ENCODE measurements at places on chromosomes 2 and 18.
A peak's percentile ranks its signal among the peaks of the same experiment; 100 is the strongest.

DNA sequence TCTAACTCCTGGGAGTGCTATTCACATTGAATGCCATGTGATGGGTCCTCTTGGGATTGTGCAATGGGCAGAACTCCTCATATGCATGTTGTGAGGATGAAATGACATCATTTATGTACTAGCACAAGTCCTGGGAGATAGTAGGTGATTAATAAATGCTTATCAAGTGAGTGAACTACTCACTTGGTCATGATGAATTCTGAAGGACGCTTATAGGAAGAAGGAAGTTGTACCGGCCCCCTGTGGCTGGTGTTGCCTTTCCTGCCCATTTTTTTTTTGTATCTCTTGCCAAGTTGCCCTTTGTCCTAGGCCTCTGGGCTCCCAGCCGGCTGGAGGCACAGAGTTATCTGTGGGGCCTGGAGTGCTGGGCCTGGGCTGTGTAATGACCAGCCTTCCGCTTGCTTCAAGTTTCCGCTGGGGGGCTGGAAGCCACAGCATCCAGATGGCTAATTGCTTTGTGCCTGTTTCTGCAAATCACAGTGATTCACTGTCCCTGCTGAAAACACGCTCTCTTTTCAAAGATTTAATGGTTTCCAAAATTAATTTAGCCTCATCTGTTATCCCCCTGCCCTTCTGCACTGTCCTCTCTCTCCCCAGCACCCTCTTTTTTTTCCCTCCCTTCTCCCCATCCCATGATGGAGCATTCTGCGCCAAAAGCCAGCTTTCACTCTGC, 33.7 kb upstream of the MRPL33 start:
- no peak for DNase-seq

DNA sequence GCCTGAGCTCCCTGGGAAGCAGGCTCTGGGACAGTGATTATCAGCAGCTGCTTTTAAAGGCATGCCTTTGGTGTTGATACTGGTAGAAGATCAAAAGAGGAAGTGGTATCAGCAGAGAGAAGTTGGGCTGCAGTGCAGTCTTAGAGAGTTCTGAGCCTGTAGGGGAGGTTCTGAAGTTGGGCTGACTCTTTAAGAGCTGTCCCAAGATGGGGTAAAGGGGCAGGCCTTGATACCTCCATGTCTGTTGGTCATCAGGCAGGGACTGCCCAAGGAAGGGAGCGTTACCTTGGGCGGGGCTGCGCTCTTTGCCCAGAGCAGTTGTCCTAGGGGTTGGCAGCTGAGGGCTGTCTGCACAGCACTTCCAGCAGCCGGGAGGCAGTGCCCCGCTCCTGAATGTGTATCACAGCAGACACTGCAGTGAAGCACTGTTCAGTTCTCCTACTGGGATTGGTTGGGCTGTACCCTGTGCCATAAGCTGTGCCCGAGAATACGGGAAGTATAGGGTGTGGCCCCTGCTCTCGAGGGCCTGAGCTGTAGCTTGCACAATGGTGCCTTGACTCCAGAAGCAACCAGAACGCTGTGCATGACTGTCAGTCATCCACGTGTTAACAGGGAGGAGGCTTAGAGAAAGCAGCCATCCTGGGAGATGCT, 177.0 kb downstream of the CTIF start:
- DNase-seq: no peak

GRCh38 chr2:219616550-219616949, 10.9 kb upstream of the SLC4A3 start:
- DNase-seq: no peak

- DNase-seq: no peak
Measured at GRCh38 chr2:187136646-187137045, 287.7 kb upstream of the ZSWIM2 start.

GRCh38 chr2:2674831-2675230, 343.8 kb upstream of the MYT1L start:
- DNase-seq: no peak

- no peak for DNase-seq
Measured at GRCh38 chr2:71422786-71423185, 30.6 kb upstream of the DYSF start.

DNA sequence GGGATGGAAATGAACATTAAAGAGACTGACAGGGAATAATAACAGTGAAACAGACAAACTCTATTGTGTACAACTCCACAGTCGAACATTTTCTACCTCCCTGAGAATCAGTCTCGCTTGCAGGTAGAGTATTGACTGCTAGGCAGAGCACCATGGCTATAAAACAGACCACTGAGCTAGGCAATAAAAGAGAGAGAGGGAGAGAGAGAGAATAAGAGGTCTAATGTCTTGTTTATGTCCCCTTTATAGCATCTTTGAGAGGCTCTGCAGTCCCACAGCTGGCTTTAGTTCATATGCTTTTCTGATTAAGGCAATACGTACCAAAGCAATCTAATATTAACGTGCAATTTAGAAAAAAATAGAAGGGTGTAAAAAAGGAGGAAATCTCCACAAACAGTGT, 652.6 kb downstream of the NRXN1 start:
- DNase-seq: no peak

GRCh38 chr2:8378016-8378810, 303.6 kb upstream of the ID2 start:
- DNase-seq: no peak

- no peak for DNase-seq
Measured at GRCh38 chr18:24791751-24792545, 331.5 kb downstream of the HRH4 start.

DNA sequence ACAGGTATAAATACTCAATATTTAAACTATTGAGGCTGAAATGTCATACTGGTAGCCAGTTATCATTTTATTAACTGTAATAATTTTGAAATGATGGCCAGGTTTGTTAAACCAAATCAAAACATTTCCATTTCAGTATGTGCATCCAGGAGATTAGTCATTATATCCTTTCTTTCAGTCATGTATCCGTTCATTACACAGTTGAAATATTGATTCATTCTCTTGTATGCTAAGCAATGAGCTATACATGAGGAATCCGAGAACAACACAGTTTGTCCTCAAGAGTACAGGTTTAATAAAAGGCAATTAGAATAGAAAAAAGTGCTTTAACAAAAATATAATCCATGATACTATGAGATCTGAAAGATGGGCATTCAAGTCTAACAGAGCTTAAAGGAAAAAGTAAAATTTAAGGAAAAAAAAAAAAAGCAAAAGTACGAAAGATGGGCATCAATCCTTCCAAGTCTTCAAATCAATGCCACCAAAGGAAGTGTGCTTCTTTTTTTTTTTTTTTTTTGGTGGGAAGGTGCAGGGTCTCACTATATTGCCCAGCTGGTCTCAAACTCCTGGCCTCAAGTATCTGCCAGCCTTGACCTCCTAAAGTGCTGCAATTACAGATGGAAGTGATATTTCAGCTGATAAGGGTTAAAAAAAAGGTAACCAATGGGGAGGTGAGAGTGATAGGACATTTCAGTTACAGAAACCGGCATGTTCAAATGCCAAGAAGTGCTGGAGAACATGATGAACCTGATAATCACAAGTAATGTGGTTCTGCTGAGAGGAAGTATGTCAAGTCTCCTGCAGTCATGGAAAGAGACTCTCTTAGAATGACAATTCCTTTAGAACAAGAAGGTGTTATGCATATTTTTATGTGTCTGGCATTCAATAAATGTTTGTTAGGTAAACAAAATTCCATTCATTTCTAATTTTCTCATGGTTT, 35.8 kb downstream of the PUM2 start:
- DNase-seq: no peak

DNA sequence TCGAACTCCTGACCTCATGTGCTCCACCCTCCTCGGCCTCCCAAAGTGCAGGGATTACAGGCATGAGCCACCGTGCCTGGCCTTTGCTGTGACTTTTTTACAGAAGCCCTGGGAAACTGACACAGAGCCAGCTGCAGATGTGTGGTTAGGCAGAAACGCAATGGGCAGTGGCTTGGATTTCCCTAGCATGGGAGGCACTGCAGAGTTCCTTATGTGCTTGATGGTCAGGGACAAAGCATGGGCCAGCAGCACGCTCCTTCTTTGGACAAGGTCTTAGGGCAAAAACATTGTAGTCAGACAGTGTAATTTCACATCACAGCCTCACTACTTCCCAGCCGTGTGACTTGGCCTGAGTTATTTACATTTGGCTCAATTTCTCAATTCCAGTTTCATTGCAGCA, 153.9 kb downstream of the RNF144A start:
- DNase-seq: no peak

- DNase-seq: no peak
Measured at GRCh38 chr2:214574084-214574781, 163.4 kb downstream of the VWC2L start.

GRCh38 chr18:36536426-36536825, 238.9 kb downstream of the FHOD3 start:
- no peak for DNase-seq

DNA sequence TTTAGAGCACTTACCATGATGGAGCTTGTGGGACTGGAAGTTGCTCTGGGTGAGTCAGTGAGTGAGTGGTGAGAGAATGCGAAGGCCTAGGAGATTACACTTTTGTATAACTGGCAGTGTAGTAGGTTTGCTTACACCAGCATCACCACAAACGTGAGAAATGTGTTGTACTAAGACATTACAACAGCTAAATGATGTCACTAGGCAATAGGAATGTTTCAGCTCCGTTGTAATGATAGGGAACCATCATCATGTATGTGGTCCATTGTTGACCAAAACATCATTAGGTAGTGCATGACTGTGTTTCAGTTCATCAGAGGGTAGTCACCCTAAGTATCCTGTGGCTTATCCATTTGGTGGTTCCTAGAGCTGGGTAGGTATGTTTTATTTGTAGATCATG, 11.9 kb downstream of the ZNF407 start:
- no peak for DNase-seq

- DNase-seq: peak; percentile 19
Measured at GRCh38 chr2:224584785-224585210, 365 bp downstream of the CUL3 start.

DNA sequence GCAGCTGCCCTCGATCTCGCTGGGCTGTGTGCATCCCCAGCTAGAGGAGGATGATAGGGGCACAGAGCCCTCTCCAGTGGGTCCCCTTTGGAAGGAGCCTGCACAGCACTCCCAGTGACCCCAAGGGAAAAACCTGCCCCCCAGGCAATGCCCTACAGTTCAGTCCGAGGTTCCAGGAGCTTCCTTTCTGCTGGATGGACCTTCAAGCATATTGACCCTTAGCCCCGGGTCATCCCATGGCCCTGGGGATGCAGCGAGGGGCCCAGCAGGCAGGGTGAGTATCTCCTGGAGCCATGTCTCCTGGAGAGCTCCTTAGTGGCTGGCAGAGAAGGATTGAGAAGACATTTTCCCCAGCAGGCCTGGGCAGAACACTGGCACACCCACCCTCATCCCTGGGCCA, 45.4 kb upstream of the CTDP1 start:
- DNase-seq: no peak

DNA sequence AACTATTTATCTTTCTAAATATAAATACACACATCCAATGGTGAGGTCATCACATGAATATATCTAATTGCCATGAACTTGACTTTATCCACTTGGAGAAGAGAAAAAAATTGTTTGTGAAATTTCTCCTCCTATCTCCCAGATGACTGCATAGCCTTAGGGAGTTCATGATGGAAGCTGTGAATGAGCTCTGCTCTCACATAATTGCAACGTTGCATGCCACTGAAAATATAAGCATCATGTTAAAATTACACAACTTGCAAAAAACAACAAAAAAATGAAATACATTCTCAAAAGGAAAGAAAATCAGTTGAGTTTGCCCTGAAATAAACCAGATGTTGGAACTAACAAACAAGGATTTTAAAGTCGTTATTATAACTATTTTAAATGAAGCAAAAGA, 50.6 kb upstream of the OSR1 start:
- no peak for DNase-seq

- no peak for DNase-seq
Measured at GRCh38 chr2:118737684-118738083, 109.8 kb downstream of the EN1 start.

DNA sequence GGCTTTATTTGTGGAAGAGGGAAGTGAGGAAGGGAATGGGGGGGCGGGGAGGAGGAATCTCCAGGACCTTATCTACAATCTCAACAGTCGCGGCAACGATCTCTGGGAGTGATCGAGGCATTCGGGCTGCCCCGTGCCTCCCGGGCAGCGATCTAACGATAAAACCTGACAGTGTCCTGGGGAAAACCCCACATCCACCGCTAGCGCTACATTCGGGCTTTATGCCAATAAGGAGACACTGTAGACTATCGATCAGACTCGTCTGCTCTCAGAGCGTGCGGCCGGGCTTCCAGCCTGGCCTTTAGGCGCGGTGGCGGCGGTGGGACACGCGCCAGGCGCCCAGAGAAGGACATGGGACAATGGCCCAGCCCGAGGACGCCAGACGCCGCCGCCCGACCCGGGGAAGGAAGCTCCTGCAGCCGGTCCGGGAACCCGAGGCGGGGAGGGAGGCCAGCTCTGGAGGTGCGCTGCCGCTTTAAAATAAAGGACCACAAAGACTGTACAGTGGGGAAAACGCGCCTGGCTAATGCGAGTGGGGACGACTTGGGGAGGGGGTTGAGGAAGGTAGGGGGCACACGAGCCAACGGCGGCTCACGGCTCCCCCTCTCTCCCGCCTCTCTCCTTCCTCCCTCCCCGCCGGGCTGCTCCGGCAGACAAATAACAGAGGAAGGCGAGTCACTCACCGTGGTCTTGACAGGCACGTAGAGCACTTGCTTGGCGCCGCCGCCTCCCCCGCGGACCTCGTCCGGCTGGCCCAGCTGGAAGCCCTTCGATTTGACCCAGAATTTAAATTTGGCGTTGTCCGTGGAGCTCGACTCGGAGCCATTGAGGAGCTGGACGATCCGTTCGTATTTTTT, 2.2 kb downstream of the NOL4 start:
- no peak for DNase-seq

DNA sequence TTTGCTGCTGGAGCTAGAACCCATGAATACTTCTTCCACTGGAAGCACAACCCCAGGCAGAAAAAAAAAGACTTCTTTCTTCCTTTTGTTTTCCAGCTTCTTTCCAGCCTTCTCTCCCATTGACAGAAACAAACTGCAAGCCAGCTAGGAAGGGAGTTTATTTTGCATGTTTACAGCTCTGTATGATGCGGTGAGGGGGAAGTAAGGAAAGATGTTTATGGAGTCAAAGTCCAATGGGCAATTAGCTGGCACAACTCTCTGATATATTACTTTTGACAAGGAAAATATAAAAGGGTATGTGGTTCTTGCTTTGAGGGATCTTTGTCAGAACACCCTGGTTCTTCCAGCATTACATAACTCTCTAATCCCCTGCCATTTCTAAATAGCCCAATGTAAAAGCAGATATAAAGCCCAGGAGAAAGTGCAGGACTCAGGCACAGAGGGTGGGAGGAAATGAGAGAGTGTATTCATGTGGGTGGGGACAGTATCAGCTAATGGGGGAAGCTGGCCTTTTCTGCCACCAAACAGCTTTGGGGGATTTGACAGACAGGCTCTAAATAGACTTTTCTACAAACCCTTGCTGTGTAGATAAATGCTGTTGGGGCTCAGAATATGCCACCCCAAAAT, 9.3 kb upstream of the NMS start:
- no peak for DNase-seq

GRCh38 chr2:151334082-151334815, 23.1 kb upstream of the TNFAIP6 start:
- DNase-seq: no peak

- DNase-seq: peak; percentile 34
Measured at GRCh38 chr2:10497797-10498251, 49.7 kb upstream of the ODC1 start.

GRCh38 chr18:54209471-54210180, 14.8 kb downstream of the MBD2 start:
- no peak for DNase-seq
